ENCODE measurements at places on chromosomes 2 and 18.

DNA sequence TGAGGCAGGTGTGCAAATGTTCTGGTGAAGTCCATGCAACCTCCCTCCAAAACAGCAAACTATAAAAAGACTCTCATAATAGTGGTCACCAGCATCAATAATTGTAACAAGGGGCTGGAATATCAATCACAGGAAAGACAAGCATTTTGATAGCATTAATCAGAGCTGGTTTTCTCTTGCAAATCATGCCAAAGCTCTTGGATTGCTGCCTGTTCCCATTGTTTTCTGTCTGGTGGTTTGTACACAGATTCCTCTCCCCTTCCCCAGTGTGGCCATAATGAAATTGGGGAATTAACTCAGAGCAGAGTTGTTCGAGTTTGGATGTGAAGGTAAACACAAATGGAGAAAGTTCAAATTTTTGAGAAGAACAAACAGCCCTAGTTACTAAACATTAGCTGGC is 134.2 kb downstream of the CDCA7 start:
- peak; percentile 81 for DNase-seq

DNA sequence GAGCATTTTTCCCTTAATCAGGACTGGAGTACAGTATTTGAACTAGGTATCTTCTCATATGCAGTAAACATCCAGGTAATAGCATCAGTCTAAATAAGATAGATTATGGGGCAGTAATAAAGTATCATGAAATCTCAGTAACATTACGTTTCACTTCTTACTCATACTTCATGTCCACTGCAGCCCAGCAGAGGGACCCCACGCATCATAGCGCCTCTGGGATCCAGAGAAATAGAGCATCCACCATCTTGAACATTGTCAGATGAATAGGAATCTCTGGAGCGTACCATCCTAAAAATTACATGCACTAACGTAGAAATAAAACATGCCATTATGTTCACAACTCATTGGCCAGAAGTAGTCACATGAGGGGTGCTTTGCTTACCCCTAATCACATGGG is 499.0 kb downstream of the CPS1 start:
- DNase-seq, result no peak

- DNase-seq, result peak; percentile 14
These were observed 227.7 kb downstream of the RPIA start for GRCh38 chr2:88919087-88919738.

DNA sequence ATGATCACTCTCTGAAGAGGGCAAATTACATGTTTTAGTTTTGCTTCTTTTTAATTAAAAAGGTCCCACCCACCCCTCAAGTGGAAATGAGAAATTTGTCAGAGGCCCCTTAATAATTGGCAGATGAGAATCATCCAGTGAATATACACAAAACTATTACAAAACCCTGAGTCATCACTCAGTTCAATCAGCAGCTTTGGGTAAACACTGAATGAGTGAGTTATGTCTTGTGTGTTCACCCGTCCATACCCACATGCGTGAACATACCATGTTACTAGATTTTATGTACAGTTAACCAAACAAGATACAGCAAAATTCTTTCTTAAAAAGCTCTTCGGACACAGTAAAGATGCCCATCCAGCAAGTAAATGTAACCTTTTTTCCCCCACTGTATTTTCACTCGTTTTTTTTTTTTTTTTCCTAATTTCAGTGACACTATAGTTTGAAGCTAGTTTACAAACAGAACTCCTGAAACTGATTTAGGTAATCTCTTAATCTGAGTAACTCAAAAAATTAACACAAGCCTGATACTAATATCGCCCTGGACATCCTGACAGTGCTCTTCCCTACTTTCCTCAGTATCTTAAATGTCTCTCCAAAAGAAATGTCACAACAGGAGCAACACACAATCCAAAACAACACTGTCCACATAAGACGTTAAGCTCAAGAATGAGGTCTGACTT is 1.4 kb downstream of the PSME4 start:
- DNase-seq, result peak; percentile 57

DNA sequence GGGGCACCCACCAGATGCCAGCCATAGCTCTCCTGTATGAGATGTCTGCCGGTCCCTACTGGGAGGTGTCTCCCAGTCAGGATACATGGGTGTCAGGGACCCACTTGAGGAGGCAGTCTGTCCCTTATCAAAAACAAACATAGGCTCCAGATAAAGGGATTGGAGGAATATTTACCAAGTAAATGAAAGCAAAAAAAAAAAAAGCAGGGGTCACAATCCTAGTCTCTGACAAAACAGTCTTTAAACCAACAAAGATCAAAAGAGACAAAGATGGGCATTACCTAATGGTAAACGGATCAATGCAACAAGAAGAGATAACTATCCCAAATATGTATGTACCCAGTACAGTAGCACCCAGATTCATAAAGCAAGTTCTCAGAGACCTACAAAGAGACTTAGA is 640.0 kb upstream of the LRRTM4 start:
- DNase-seq, result no peak

Measured in astrocyte of the hippocampus (primary cell).